ENCODE measurements at places on chromosomes 3 and 15.

GRCh38 chr3:12946251-12946648 is 104.9 kb upstream of the RPL32 start:
- no peak for DNase-seq

DNA sequence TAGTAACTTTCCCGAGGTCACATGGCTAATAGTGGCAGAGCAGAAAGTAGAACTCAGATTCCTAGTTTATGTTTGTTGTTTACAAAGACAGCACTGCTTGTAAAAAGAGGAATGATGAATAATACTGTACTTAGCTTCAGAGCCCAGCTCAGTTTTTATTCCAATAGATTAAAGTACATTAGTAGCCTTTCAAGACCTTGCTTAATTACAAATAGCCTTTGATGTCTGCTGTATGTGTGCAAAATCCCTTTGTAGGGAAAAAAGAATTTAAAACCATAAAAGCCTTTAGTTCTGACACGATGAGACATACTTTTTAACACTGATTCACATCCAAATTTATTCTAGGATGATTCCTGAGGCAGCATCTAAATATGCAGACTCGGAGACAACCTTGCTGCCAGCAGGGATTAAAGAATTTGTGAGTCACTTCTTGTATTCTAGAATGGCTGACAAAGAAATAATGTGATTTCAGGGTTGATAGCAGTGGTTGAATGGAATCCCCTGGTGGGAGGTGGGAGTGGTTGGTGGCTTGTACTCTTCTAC is 324.2 kb upstream of the TGFBR2 start:
- DNase-seq, result no peak

DNA sequence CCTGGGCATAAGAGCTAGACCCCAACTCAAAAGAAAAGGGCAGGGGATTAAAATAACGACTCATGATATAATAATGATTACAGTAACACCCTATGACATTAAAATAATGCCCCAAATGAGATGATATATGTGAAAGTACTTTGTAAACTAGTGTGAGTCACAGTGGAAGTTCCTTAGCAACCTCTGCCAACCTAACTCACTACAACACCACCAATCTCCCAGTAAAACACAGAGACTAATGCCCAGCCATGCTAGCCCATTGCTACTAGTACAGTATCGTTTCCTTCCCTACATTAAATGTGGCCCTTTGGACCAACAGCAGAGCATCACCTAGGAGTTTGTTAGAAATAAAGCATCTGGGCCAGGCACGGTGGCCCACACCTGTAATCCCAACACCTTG is 11.2 kb upstream of the ADAMTS7 start:
- no peak for DNase-seq

DNA sequence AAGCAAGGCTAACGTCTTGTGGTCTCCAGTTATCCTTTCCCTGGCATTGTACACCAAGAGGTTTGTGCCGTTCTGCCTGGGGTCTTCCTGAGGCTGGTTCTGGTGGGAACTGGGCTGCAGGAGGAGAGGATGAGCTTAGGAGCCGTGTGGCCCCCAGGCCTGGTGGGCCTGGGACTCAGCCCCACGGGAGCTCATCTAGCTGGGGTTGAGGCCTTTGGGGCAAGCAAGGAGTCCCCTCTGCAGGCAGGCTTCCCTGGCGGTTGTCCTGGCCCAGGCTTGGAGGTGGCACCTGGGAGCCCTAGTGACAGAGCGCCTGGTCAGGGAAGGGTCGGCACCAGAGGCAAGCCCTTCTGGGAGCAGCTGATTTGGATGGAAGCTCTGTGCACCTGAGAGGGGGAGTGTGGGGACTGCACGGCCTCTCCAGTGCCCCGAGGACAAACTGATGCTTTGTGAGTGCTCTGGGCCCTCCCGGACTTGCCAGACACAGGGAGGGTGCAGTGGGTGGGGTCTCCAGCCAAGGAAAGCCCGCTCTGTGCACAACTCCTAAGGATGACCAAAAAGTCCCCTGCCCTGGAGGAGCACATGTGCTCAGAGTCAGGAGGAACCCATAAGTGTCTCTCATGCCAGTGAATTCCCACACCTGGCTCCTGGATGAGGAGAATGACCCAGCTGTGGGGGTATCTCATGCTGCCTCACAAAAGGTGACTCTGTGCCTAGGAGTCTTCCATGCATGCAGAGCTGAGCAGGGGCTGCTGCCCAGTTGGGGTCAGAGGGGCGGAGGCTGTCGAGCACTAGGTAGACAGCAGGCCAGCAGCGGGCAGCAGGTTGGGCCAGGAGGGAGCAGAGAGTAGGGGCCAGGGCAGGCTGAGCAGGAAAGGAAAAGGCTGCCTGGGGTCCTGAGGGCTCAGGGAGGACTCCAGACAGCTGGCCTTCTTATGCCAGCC is 2.7 kb downstream of the PAK6 start:
- DNase-seq, result no peak

- no peak for DNase-seq
Measured at GRCh38 chr3:87047852-87048251, 56.9 kb upstream of the VGLL3 start.

DNA sequence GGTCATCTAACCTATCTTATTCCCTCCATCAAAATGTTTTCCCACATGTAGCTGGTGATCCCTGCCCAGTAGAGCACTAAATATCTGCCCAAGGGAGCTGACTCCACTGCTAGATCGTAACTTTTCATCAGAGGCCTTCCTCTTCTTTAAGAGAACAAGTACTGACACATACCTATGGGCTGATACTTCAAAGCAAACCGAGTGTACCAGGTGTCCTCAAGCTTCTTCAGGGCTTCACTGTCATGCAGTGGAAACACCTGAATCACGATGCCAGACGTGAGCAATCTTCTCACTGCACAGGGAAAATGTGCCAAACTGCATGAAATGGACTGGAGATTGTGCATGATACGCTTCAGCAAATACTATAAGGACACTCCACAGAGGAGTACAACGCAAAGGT is 41.6 kb downstream of the ANO10 start:
- no peak for DNase-seq

- DNase-seq, result no peak
Measured at GRCh38 chr3:72223628-72224027, 438.7 kb upstream of the PROK2 start.

- DNase-seq, result no peak
Measured at GRCh38 chr3:108119398-108120104, 28.7 kb upstream of the CD47 start.

DNA sequence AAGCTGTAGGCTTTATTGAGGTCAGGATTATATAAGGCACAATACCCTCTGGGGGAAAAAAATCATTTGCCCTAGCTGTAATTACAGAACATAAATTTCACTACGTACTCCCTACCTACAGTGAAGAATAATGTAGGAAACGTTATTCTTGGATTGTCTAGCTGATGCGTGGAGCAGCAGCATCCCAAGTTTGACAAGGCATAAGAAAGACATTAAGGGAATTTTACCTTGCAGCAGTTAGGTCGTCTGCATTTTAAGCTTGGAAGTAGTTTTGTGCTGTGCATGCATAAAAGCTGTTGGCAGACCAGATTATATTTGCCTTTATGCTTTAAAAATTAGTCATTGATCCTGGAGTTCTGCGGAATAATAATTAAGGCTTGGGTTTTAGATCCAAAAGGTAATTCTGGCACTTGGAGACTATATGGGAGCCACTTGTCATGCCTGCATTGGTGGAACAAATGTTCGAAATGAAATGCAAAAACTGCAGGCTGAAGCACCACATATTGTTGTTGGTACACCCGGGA is 2.2 kb downstream of the EIF4A2 start:
- DNase-seq, result no peak

GRCh38 chr15:56428821-56429458 is 36.0 kb downstream of the MNS1 start:
- no peak for DNase-seq

DNA sequence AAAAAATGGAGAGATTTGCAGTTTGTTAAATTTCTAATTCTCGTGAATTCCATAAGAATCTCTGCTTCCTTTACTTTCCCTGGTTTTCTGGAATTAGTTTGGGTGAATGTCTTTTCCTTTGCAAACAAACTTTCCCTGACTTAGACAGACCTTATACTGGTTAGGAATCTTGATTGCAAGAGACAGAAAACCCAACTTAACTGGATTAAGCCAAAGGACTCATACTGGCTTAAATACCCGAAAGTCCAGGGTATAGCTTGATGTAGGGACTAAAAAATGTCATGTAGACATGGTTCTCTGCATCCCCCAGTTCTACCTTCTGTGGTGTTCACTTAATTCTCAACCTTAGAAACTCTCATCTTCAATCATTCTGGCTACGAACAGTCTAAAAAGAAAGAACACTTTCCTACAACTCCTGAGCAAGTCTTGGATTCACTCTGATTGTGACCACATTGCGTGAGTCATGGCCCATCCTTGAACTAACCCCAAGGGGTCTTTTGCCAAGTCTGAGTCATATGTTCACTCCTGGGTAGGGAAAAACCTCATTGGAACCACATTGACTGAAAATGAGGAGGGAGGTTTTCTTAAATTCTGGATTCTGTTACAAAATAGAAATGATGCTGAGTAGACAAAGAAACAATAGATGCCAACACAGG is 136.0 kb upstream of the DAZL start:
- no peak for DNase-seq

DNA sequence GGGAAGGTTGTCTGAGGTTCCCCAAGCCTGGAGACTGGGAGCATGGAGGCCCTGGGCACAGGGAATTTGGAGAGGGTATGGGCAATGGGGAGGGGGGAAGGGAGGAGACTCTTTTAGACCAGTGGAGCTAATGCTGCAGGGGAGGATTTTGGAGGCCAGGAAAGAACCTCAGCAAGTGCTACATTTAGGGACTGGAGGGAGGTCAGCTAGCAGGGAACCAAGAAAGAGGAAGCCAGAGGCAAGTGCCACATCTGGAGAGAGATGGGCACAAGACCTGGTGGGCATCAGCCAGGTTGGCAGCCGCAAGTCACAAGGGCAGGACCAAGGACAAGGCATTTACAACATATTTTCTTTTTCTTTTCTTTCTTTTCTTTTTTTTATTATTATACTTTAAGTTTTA is 20.7 kb downstream of the PLEKHO2 start:
- DNase-seq, result no peak

DNA sequence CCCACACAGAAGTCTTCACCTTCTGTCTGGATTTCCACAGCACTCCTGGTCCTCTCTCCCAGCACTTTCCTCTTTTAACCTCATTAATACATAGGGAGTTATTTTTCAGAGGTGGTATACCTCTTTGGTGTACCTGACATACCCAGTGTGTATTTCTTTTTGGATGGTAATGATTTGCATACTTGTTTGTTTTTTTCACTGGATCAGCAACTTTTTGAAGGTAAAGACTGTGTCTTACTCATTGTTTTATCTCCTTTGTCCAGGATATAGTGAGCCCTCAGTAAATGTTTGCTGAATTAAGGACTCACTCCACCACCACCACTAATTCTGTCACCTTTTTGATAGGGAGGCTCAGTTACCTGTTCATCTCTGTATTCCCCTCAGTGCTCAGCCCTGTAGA is 52.1 kb downstream of the SACM1L start:
- no peak for DNase-seq

GRCh38 chr3:186502966-186503712 is 41.0 kb downstream of the CRYGS start:
- DNase-seq, result no peak

DNA sequence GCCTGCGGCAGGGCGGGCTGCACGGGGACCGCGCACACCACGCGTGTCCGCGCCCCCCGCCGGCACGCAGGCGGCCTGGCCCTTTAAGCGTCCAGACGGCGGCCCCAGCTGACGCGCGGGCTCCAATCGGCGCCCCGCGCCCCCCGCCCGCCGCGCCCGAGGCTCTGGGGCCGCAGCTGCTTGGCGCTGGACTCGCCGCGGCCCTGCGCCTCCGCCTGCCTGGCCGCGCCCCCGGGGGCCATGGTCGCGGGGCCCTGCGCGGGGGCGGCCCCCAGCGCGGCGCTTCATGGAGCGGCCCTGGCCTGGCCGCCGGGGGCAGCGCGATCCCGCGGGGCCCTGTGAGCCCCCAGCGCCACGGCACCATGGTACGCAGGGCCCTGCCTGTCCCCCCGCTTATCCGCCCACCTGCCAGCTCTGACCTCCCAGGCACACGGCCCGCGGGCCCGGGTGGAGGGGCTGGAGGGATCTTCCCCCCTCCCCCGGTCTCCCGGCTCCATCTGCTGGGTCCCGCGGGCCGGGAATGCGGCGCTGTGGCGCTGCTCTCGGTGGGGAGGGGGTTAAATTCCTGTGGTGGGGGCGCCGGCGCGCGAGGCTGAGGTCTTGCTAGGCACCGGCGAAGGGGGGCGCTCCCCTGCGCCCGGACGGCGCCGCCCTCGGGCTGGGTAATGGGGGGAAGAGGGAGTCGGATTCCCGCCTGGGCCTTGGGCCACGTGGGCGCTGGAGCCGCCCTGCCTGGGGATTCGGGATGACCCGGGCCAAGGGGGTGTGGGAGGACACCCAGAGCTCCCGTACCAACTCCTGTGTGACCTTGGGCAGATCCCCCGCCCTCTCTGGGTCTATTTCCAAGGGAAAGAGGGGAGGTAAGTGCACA is 1.1 kb downstream of the ZBTB47 start:
- peak; percentile 28 for DNase-seq

- DNase-seq, result no peak
Measured at GRCh38 chr15:65323071-65323511, 18.6 kb downstream of the RNU5B-1 start.

GRCh38 chr15:45181491-45182285 is 6.1 kb downstream of the SHF start:
- no peak for DNase-seq

Measured in activated T-cell treated with anti-CD3 and anti-CD28 coated beads, Interleukin-2, amount 50 U/mL, for 1 hour (primary cell).